ENCODE measurements at places on chromosomes 5 and 9.
A peak's percentile ranks its signal among the peaks of the same experiment; 100 is the strongest.

DNA sequence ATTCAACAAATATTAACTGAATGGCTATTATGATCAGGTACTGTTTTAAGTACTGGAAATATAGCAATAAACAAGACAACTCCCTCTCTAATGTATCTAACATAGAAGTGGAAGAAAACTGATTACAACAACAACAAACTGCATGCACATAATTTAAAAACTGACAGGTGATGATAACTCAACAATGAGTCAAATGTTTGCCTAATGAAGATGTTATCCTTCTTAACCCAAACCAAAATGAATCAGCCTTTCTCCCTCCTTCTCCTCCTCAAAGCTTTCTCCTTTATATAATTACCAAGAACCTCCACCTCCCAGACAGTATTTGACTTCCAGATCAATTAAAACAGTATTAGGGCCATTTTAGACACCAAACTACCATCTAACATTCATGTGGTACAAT, 49.3 kb downstream of the RICTOR start:
- no peak for DNase-seq

DNA sequence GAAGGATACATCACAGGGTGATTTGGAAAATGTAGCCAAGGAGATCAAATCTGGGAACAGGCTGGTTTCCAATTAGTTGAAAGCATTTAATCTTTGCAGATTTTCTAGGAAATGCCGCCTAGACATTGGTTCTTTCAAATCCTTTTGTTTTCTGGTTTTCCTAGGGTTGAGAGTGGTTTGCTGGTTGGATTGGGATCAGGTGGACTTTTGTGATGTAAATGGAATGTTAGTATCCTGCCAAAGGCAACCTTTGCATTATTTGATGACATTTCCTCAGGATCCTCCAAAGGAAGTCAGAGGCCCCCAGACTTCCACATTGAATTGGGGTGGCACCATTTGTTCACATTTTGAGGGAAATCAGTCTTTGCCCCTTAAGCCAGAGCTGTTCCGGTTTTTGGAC, 245.5 kb upstream of the RPS23 start:
- no peak for DNase-seq

DNA sequence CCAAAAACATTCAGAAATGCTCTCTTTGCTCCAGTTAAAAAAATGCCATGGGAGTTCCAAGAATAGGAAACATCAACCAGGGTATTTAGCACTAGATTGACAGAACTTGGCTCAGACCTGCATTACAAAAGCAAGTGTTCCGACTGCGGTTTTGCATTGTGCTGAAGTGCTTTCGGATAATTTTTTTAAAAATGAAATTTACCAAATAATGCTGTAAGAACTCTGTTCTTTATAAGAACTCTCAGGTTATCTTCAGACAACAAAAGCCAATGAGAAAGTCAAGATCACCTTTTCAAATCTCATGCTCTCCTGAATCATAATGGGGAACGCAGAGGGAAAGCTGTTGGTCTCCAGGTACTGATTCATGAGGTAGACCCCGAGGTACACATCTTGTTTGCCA, 483 bp upstream of the PLPP6 start:
- DNase-seq = no peak

DNA sequence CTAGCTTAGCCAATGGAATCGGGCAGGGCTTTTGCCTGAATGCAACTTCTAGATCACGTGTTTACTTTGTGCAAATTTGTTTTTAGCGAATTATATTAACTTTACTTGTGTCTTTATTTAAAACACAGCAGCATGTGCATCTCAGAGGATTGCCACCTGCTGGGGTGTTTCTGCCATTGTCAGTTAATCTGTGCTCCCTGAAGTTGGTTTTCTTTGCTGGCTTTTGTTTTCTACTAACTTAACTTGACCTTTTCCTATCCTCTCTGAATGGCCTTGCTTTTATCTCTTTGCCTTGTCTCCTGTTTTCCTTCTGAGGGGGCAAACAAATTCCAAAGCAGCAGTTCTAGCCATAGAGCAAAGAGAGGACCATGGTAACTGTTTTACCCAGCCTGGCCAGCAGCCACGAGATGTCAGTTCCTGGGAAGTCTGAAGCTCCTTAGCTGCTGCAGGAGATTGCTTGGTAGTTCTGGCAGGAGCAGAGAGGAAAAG, 67.6 kb downstream of the ARHGEF28 start:
- no peak for DNase-seq

GRCh38 chr5:16881251-16881650, 54.8 kb downstream of the MYO10 start:
- DNase-seq = no peak

DNA sequence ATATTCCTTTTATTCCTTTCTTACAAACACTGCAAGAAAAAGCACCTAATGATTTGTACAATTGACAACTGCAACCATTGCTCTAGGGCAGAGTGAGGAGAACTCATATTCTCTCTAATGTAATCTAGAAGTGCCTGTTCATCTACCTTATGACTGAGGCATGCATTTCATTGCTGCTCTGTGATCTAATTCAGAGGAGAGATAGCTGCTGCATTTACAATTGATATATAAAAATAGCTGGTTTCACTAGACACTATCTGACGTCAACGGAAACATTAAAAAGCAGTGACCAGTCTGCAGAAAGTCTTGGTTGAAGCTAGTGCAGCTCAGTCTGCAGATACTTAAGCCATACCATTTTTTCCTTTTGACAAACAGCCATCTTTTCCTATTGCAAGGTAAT, 72.8 kb upstream of the C6 start:
- DNase-seq = no peak

DNA sequence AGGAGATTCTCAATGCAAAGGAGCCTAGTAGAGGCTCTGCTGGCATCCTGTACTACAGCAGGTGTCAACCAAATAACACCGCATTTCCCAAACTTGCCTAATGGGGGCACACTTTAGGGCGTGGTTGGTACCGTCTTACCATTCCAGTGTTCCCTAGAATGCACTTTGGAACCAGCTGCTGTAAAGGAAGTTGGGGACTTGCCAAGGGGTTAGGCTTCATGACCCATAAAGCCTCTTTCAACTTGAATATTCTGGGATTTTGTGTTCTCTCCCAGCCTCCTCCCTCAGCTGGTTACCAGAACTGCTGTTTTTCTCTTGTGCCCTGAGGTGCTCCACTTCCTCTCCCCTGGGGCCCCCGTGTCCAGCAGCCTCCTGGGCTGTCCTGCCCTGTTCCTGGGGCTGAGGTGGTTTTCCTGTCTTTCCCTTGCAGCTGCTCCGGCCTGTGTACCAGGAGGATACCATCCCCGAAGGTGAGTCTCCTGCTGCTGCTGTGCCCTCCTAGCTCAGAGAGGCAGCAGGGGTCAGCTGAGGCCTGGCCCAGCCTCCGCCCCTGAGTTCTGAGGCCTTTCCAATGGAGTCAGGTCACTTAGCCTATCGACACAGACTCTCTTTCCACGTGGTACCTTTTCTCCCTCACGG, 44.7 kb downstream of the RGS3 start:
- no peak for DNase-seq

GRCh38 chr9:128459011-128459410, 3.2 kb downstream of the ODF2 start:
- no peak for DNase-seq

- no peak for DNase-seq
These were observed 62.9 kb downstream of the SLC28A3 start for GRCh38 chr9:84277646-84278045.

DNA sequence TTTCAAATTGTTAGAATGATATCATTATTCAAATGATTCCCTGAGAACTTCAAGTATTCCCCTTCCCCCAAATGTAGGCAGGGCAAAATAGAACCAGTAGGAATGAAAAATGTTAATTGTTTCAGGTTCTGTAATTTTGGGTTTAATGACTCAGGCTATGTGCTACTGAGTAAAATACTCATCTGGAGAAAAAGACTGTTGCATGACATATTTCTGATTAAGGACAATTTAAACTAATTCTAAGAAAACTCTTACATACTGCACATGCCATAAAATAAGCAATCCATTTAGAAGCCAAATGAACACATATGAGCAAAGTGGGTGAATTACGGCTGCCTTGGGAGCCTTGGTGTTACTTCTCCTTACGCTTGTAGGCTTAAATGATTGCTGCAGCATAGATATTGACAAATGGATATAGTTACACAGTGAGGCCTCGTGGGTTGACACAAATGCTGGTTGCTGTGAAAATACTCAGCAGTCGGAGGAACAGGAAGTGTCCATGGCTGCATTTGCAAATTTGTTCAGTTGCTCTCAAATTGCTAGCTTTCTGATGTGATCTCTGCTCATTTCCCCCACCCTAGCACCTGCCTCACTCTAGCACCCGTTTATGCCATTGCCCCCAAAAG, 174.9 kb upstream of the DMAC1 start:
- no peak for DNase-seq

DNA sequence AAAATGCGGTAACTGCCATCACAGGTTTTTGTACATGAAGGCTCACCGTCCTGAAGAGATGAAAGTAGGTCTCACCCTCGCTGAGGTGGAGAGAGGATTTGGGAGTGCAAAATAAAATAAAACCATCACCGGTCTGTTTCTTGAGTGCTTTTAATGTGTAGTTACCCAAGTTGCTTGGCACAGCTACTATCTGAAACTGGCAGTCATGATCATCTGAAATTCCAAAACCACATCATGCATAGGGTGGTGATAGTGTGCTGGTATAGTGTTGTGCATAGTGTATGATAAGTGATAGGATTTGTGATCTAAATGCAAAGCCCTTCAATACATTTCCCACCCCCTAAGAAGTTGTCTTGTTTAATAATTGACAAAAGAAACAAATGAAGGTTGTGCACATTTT, 381.3 kb downstream of the DMRT2 start:
- DNase-seq = no peak

GRCh38 chr9:114827641-114828302, 21.9 kb upstream of the TNFSF15 start:
- no peak for DNase-seq

DNA sequence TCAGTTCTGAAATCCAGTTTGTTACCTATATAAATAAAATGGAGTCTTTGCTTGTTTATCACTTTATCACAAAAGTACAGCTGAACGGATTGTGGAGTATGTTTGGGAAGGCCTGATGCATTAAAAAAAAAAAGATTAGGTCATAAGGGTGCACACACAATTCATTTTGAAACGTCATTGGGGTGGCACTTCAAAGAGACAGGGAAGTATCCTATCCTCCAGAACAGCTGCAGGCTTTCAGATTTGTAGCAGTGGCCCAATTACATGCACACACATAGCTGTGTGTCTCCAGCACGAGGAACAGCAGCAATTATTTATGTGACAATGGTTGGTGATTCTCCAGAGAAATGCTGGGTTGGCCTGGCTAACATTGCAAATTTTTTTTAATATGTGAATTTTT, 46.8 kb upstream of the FER start:
- no peak for DNase-seq

DNA sequence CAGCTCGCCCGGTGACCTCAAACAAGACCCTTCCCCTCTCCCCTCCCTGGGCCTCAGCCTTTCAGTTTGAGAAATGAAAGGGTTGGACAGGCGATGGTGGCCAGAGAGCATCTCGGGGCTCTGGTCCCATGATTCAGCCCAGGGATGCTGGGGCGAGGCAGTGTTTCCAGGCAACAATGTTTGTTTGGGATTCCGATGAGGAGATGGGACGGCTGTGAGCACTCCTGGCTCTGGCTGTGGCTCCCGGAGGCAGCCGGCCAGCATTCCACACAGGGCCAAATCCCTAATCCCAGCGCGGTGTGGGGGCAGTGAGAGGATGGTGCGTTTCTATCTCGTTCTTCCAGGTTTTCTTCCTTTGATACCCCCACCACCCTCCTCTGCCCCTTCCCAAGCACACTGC, 66.0 kb downstream of the HMCN2 start:
- DNase-seq = peak; percentile 75

- peak; percentile 30 for DNase-seq
These were observed 56.2 kb downstream of the PLAC8L1 start for GRCh38 chr5:146048994-146049703.

DNA sequence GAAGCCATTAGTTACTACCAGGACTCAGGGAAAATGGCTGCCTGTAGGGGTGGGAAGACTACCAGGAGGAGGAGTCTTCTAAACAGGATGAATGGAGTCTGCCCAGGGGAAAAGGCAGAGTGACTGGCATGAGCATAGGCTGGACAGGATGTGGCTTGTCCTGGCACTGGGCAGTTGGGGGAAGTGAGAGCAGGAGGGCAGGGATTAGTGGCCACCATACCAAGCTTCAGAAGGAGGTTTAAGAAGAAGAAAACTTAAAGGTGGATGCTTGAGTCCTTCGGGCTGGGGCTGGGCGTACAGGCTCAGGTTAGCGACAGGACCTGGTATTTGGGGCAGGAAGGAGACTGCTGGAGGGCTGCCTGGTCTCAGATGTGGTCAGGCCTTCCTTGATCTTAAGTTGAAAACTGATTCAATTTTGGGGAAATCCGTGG, 5.0 kb upstream of the NSD1 start:
- DNase-seq = no peak

DNA sequence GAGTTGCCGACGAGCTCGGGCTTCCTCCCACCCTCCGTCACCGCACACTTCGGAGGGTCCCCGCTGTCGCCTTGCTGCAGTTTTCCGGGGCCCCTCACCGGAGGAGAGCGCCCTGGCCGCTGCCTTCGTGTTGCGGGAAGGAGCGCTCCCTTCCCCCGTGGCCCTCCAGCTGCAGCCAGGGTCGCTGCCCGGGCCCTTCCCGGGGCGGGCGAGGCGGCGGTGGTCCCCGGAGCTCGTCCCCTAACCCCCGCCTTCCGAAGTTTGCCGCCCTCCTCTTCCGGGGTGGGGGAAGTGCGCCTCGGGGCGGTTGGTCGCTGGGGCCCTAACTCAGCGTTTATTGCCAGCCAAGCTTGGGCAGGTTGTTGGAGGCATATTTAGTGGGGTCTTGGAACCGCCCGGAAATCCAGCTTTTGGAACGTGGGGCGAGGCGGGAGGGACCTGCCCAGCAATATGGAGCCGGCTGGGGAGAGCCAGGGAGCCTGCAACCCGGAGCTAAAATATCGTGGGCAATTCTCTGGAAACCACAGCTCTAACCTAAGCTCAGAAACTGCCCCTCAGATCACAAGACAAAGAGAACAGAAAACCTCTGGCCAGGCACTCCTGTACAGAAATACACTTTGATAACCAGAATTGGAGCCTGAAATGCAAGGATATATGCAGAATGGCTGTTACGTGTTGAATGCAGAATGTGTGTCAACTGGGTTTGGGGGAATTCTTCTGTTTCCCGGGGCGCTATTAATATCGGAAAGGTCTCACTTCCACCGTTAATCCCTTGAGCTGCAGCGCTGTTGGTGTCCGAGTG, 890 bp downstream of the PIK3R1 start:
- DNase-seq = no peak

- no peak for DNase-seq
These were observed 395.0 kb upstream of the SMARCA2 start for GRCh38 chr9:1619915-1620710.

GRCh38 chr5:107068782-107069181, 602.0 kb downstream of the EFNA5 start:
- no peak for DNase-seq

DNA sequence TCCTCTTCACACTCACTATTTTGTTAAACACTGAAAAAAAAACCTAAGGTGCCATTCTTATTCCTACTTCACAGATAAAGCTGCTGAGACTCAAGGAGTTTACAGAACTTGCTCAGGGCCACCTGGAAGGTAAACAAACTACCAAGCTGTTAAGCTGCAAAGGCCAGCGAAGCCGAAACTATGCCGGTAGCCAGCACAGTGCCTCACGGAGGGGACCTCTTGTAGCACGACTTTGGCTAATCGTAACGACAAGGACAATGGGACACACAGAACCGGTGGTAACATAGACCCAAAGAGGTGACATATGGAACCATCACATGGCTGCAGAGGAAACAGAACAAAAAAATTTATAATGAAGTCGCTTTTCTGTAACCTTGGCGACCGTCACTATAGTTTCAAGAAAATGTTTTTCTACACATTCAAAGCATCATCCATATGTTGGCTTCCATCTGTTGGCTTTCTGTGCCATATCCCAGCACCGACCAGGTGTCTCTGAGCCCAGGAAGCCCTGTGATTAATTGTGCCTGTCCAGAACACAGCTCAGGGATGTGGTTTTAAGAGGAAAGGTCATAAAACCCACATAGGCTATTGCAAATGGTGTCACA, 60.3 kb downstream of the S1PR3 start:
- DNase-seq = no peak
